ENCODE measurements at places on chromosomes 5 and 9. TPM values are rescaled to one million over a fixed set of nuclear protein-coding genes. Genes with fewer than 3 reads are reported as not detected.
A peak's percentile ranks its signal among the peaks of the same experiment; 100 is the strongest.

The OMD gene
- total RNA-seq: 0.97 TPM

The SLC25A2 gene
- not detected for total RNA-seq

The TAL2 gene
- total RNA-seq: 0.57 TPM

The FBP2 gene
- 55.8 TPM for total RNA-seq

The MYO10 gene
- 5.8 TPM for total RNA-seq

The PIP5KL1 gene
- total RNA-seq: not detected

The HSPB3 gene
- total RNA-seq: 162 TPM

The CDX1 gene
- total RNA-seq: not detected

The ABLIM3 gene
- 54.5 TPM for total RNA-seq

The AHRR gene
- total RNA-seq: 0.45 TPM

DNA sequence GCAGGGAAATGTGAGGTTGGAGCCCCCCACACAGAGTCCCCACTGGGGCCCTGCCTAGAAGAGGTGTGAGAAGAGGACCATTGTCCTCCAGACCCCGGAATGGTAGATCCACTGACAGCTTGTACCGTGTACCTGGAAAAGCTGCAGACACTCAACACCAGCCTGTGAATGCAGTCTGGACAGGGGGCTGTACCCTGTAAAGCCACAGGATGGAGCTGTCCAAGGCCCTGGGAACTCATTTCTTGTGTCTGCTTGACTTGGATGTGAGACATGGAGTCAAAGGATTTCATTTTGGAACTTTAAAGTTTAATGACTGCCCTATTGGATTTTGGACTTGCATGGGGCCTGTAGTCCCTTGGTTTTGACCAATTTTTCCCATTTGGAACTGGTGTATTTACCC, 535.0 kb upstream of the MEF2C start:
- H3K4me1 ChIP-seq: no peaks in the 10 kb centered on the region
- DNase-seq: peak; percentile 11
- H3K27me3 ChIP-seq: no peaks in the 10 kb centered on the region
- no peak overlapping the region for H3K27ac ChIP-seq

- H3K4me1 ChIP-seq: no peaks in the 10 kb centered on the region
- DNase-seq: no peak
- H3K36me3 ChIP-seq: no peaks in the 10 kb centered on the region
- no peaks in the 10 kb centered on the region for H3K27me3 ChIP-seq
Measured at GRCh38 chr5:133497608-133498348, 114.6 kb downstream of the FSTL4 start.

GRCh38 chr5:55691265-55692105, 20.6 kb downstream of the SLC38A9 start:
- no peak for DNase-seq
- H3K4me3 ChIP-seq: peak overlapping the region; percentile 35
- H3K4me1 ChIP-seq: peaks cover 20% of the 10 kb centered on the region
- no peaks in the 10 kb centered on the region for H3K27me3 ChIP-seq

- no peaks in the 10 kb centered on the region for H3K36me3 ChIP-seq
- H3K4me3 ChIP-seq: no peak overlapping the region
- H3K27ac ChIP-seq: no peak overlapping the region
- no peaks in the 10 kb centered on the region for H3K27me3 ChIP-seq
Measured at GRCh38 chr9:123868002-123868401, 61.9 kb downstream of the DENND1A start.

GRCh38 chr9:124470726-124471125, 20.5 kb downstream of the ADGRD2 start:
- no peaks in the 10 kb centered on the region for H3K36me3 ChIP-seq
- no peak overlapping the region for H3K27ac ChIP-seq
- peaks cover 15% of the 10 kb centered on the region for H3K27me3 ChIP-seq
- H3K4me3 ChIP-seq: no peak overlapping the region
- no peaks in the 10 kb centered on the region for H3K4me1 ChIP-seq

DNA sequence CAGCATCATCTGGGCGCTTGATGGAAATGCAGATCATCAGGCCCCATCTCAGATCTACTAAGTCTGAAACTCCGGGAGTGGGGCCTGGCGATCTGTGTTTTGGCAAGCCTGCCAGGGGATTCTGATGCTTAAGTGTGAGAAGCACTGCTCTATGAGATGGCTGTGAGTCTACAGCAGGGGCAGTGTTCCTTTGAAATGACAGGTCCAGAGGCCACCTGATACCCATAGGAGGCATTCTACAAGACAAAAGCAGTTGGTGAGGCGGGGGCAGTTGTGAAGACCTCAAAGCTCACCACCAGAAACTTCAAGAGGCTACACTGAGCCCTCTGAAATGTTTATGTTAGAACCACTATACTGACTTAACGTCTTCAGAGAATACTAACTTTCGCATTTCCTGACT, 86.9 kb upstream of the SPATA31D4 start:
- H3K4me3 ChIP-seq: no peak overlapping the region
- H3K36me3 ChIP-seq: no peaks in the 10 kb centered on the region
- H3K27me3 ChIP-seq: no peaks in the 10 kb centered on the region
- no peak for DNase-seq

GRCh38 chr9:18233776-18234445, 240.0 kb upstream of the ADAMTSL1 start:
- no peaks in the 10 kb centered on the region for H3K27me3 ChIP-seq
- no peaks in the 10 kb centered on the region for H3K4me1 ChIP-seq
- no peak for DNase-seq
- no peak overlapping the region for H3K4me3 ChIP-seq
- H3K36me3 ChIP-seq: no peaks in the 10 kb centered on the region
- no peak overlapping the region for H3K27ac ChIP-seq

GRCh38 chr5:134226441-134227192, 744 bp upstream of the PPP2CA start:
- H3K4me3 ChIP-seq: peak overlapping the region; percentile 87
- H3K27ac ChIP-seq: peak overlapping the region; percentile 100
- peaks cover 35% of the 10 kb centered on the region for H3K4me1 ChIP-seq
- DNase-seq: no peak
- no peaks in the 10 kb centered on the region for H3K27me3 ChIP-seq
- H3K36me3 ChIP-seq: no peaks in the 10 kb centered on the region

- H3K27ac ChIP-seq: no peak overlapping the region
- no peak overlapping the region for H3K4me3 ChIP-seq
Measured at GRCh38 chr5:113123618-113124017, 147.0 kb downstream of the DCP2 start.

- no peaks in the 10 kb centered on the region for H3K27me3 ChIP-seq
- H3K4me1 ChIP-seq: no peaks in the 10 kb centered on the region
- H3K27ac ChIP-seq: no peak overlapping the region
- H3K36me3 ChIP-seq: no peaks in the 10 kb centered on the region
- DNase-seq: no peak
Measured at GRCh38 chr9:89376741-89377351, 58.5 kb downstream of the SECISBP2 start.

DNA sequence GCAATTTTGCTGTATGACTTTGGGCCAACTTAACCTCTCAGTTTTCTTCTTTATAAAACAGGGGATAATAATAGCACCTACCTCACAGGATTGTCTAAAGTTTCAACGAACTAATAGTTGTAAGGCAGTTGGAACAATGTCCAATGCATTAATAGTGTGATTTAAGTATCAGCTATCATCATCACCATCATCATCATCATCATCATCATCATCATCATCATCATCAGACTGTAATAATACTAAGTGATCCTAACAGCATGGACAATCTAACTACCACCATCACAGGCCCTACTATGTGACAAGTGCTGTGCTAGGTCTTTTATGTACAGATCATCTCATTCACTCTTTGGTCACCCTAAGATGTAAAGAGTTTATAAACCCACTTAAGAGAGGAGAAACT, 196.0 kb downstream of the MAPKAP1 start:
- H3K4me1 ChIP-seq: peaks cover 25% of the 10 kb centered on the region
- no peak overlapping the region for H3K4me3 ChIP-seq
- H3K27ac ChIP-seq: no peak overlapping the region
- H3K36me3 ChIP-seq: no peaks in the 10 kb centered on the region
- no peaks in the 10 kb centered on the region for H3K27me3 ChIP-seq
- no peak for DNase-seq

GRCh38 chr9:92890761-92891160, 12.9 kb upstream of the ZNF484 start:
- H3K27ac ChIP-seq: no peak overlapping the region
- no peak for DNase-seq
- no peaks in the 10 kb centered on the region for H3K27me3 ChIP-seq
- no peaks in the 10 kb centered on the region for H3K36me3 ChIP-seq

DNA sequence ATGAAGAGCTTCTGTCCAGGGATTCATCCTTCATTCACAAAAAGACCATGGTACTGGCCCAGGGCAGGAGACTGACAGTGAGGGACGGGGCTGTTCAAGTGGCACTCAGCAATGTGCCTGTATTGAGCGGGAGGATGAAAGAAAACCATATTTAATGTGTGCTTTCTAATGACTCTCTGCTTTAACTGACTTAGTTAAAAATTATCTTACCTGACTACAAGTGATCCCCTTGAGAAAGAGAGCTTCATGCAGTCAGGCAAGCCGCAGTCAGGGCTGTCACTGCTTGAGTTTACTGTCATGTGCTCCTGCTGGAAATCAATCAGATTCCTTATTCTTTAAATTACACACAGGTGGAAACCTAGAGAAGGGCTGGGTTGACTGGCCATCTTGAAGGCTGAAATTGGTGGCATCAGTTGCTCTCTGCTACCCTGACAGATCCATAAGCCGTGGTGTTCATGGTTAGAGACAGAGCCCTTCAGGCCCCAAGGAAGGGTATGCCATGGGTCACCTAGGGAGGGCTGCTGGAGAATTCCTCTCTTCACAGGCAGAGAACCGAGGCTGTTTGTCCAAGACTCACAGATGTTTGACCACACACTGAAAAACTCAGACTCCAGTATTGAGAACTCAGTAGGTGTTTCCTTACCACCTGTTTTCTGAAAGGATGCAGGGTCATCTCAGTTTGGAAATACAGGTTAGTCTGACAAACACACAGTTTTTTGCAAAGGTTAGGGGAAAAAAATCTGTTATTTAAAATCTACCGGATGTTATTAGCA, 70.9 kb downstream of the TRIO start:
- H3K4me1 ChIP-seq: peaks cover 71% of the 10 kb centered on the region
- no peaks in the 10 kb centered on the region for H3K27me3 ChIP-seq
- no peaks in the 10 kb centered on the region for H3K36me3 ChIP-seq
- DNase-seq: no peak
- no peak overlapping the region for H3K27ac ChIP-seq

All from psoas muscle (tissue), 8 donors.